ENCODE measurements at places on chromosomes 7 and 10.

GRCh38 chr10:14527134-14527844 lies 196.6 kb upstream of the FRMD4A start:
- H3K36me3 ChIP-seq: peaks cover 68% of the 10 kb centered on the region
- no peaks in the 10 kb centered on the region for H3K27me3 ChIP-seq
- peak overlapping the region; percentile 33 for H3K4me3 ChIP-seq
- DNase-seq: no peak
- peaks cover 69% of the 10 kb centered on the region for H3K4me1 ChIP-seq

DNA sequence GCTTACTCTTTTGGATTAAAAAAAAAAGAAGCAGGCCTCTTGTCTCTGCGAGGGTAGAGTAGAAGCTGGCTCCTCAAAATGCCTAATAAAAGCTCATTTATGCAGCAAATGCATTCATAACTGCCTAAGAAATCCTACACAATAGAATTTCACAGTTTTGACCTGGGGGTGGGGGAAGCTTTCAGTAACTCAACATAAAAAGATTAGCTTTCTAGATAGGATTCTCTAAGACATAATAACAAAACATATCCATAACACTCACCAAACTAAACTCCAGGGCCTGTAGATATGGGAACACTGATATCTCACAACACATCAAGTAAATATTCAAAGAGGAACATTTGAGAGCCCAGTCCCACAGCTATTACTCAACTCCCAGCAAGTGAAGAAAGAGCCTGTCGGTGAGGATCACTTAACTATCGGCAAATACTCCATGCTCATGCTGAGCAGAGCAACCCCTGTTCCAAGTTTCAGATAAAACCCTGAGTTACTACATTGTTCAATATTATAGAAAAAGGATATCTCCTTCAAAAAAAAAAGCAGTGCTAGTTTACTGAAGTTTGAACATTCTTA lies 88.1 kb downstream of the COBL start:
- no peaks in the 10 kb centered on the region for H3K36me3 ChIP-seq
- no peak overlapping the region for H3K27ac ChIP-seq
- no peaks in the 10 kb centered on the region for H3K4me1 ChIP-seq
- no peak overlapping the region for H3K4me3 ChIP-seq

DNA sequence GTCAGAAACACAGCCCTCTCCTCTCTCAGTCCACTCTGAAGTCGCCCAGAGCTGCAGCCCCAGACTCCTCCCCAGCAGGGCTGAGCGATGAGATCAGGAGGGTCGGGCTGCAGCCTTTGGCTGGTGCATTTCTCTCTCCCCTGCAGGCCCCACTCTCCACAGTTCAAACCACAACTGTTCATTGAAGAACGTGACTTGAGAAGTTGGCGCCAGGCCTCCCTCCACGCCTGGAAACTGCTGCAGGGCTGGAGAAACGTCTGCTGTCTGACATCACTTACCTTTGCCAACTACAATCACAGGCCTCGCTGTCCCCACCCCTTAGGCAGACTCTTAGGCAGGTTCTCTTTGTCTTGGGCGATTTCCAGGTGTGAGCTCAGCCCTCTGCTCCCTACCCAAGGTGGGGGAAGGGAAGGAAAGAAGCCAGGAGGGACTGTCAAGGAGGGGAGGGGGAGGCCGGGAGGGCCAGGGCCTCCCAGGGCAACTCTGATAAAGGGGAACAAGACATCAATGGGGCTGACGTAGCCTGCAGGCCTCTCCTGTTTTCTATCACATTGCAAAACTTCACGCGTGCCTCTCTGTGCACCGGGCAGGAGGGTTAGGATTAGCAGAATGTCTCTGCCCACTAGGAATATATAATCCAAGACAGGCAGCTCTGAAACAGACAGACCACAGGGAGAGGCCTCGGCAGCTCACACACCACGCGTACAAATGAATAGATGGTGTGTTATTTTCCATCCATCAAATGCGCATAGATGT lies 32.7 kb downstream of the CALML5 start:
- H3K27ac ChIP-seq: no peak overlapping the region
- no peak overlapping the region for H3K4me3 ChIP-seq
- no peak for DNase-seq

DNA sequence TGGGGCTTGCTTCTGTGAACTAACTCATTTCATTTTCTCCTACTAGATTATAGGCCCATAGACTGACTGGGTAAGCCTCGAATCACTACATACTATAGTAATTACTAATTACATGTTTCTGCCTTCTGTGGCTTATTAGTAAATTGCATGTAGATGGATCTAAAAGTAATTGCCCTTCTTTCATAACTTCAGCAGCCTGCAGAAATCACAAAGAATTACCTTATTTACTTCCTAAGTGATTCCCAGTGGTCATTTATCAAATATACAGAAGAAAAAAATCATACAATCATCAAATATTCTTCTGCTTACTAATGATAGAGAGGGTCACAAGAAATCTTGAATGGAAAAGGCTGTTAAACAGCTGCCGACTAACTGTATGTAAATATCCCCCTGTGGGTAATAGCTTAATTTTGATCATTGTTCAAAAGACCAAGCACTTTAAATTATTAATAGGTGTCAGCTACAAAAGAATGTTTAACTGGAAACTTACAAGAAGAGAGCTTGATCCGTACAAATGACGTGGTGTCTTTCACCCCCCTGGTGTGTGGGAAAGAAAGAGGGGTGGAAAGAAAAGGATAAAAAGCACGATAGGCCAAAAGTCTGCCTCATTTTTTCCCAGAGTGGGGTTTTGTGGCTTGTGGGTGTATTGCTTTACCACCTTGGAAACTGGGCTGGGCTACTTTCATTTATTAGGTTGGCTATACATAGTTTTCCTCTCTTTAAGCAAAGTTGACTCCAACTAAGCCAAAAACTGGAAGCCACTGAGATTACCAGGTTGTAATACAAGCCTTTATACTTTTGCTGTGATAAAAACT lies 361.8 kb upstream of the ZMIZ1 start:
- H3K27ac ChIP-seq: no peak overlapping the region
- no peak overlapping the region for H3K4me3 ChIP-seq
- no peak for DNase-seq
- no peaks in the 10 kb centered on the region for H3K36me3 ChIP-seq
- peaks cover 9% of the 10 kb centered on the region for H3K27me3 ChIP-seq
- no peaks in the 10 kb centered on the region for H3K4me1 ChIP-seq

- H3K27me3 ChIP-seq: peaks cover 10% of the 10 kb centered on the region
- no peak for DNase-seq
- no peak overlapping the region for H3K4me3 ChIP-seq
- no peak overlapping the region for H3K27ac ChIP-seq
- no peaks in the 10 kb centered on the region for H3K36me3 ChIP-seq
Observed at GRCh38 chr7:123784263-123784662, 35.5 kb upstream of the WASL start.

DNA sequence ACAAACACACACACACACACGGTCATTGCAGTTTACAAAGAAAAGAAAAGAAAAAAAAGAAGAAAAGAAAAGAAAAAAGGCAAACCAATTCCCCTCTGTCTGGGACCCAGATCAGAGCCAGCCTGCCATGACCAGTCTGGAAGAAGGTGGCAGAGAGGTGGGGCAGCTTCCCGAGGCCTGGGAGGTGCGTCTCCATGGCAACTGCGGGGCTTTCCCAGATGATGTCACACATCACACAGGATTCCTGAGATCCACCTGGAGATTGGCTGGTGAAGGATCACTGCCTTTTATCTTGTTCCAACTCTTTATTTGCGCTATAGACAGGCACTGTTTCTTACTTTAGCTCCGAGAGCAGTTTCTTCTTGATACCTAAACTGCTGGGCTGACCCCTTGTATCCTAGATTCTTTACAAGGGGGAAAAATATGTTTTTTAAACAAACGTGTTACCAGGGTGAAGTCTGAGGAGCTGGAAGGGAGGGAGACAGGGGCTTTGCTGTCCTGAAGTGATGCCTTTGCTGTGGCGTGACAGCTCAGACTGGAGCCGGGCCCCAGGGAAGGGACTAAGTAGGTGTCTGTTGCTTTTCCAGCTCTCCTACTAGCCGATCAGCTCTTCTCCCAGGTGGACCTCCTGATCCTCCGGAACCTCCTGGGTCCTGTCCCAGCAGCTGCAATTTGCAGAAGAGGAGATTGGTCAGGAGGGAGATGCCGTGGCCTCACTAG lies 298.5 kb downstream of the KLF6 start:
- DNase-seq: no peak
- H3K27ac ChIP-seq: no peak overlapping the region
- peaks cover 20% of the 10 kb centered on the region for H3K4me1 ChIP-seq

- H3K27ac ChIP-seq: no peak overlapping the region
- H3K27me3 ChIP-seq: no peaks in the 10 kb centered on the region
- no peaks in the 10 kb centered on the region for H3K36me3 ChIP-seq
Observed at GRCh38 chr10:113397047-113397446, 155.8 kb upstream of the HABP2 start.

- no peaks in the 10 kb centered on the region for H3K36me3 ChIP-seq
- H3K27me3 ChIP-seq: no peaks in the 10 kb centered on the region
- H3K27ac ChIP-seq: no peak overlapping the region
- no peaks in the 10 kb centered on the region for H3K4me1 ChIP-seq
- H3K4me3 ChIP-seq: no peak overlapping the region
Observed at GRCh38 chr7:142942746-142943145, 3.5 kb downstream of the LLCFC1 start.

DNA sequence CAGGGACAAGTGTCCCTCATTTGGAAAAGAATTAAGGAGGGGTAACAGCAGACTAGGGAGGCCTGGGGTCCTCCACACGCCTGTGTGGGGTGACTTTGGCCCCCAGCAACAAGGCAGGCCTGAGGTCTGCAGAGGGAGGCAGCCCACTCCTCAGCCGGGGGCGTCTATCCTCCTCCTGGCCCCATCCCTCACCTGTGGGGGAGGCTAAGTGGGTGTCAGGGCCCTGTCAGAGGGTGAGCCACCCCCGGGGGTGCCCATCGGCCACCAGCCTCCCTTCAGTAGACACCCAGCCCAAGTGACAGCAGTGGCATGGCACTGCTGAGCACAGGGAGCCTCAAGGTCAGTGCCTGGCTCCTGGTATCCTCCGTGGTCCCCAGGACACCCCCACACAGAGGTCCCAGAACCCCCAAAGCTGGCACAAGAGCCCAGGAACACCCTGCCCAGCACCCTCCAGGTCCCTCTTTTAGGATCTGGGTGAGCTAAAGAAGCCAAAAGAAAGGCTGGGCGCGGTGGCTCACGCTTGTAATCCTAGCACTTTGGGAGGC lies 693 bp upstream of the FXYD4 start:
- H3K4me1 ChIP-seq: no peaks in the 10 kb centered on the region
- no peak overlapping the region for H3K27ac ChIP-seq
- DNase-seq: no peak
- H3K27me3 ChIP-seq: no peaks in the 10 kb centered on the region
- no peaks in the 10 kb centered on the region for H3K36me3 ChIP-seq

- H3K36me3 ChIP-seq: no peaks in the 10 kb centered on the region
- H3K27me3 ChIP-seq: peaks cover 2% of the 10 kb centered on the region
- no peak overlapping the region for H3K27ac ChIP-seq
- peaks cover 3% of the 10 kb centered on the region for H3K4me1 ChIP-seq
- DNase-seq: peak; percentile 91
Observed at GRCh38 chr7:2477447-2478398, 1.5 kb upstream of the GRIFIN start.

DNA sequence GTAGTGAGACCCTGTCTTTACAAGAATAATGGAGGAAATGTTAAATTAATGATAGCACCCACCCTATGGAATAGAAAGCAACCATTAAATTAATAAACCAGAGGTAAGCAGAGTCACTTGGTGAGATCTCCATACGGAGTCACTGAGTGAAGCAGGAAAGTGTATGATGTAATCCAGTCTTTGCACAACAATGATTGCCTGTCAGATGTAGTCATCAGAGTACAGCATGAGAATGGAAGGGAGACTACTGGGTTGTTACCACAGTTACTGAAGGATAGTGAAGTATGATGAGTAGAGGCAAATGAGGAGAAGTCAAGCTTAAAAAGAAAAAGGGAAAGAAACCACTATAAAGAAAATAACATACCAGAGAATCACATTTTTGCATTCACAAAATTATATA lies 371.9 kb upstream of the SHH start:
- no peak for DNase-seq
- H3K36me3 ChIP-seq: no peaks in the 10 kb centered on the region
- no peaks in the 10 kb centered on the region for H3K27me3 ChIP-seq

- H3K36me3 ChIP-seq: no peaks in the 10 kb centered on the region
- no peak overlapping the region for H3K4me3 ChIP-seq
- no peaks in the 10 kb centered on the region for H3K4me1 ChIP-seq
- H3K27ac ChIP-seq: no peak overlapping the region
Observed at GRCh38 chr7:110856704-110857103, 234.2 kb upstream of the LRRN3 start.

DNA sequence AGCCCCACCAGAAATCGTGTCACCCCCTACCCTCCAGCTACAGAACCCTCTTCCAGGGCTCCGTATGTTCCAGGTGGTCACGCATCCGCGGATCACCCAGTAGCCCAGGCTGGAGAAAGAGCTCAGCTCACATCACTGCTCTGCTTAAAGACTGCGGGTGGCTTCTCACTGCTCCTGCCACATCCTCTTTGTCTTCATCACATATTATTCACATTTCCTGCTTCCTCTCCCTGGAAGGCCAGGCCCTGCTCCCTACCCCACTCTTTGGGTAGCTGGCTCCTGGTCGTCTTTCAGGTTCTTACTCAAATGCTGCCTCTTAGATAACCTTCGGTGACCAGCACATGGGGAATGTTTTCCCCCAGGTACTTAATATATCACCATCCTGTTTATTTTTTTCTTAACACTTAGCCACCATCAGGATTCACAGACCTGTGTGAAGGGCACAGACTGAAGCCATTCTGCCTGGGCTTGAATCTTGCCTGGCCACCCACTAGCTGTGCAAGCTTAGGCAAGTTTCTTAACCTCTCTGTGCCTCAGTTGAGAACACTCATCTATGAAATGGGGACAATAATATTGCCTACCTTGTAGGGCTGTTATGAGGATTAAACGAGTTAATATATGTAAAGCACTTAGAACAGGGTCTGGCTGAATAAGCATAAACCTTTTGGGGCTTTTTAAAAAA lies 307.8 kb downstream of the PRPF18 start:
- H3K27me3 ChIP-seq: peaks cover 53% of the 10 kb centered on the region
- H3K4me3 ChIP-seq: no peak overlapping the region
- DNase-seq: no peak
- H3K4me1 ChIP-seq: peaks cover 8% of the 10 kb centered on the region

- H3K4me1 ChIP-seq: no peaks in the 10 kb centered on the region
- H3K27me3 ChIP-seq: peaks cover 4% of the 10 kb centered on the region
- H3K36me3 ChIP-seq: no peaks in the 10 kb centered on the region
- H3K27ac ChIP-seq: no peak overlapping the region
- no peak overlapping the region for H3K4me3 ChIP-seq
Observed at GRCh38 chr10:121664671-121665070, 66.4 kb upstream of the FGFR2 start.

DNA sequence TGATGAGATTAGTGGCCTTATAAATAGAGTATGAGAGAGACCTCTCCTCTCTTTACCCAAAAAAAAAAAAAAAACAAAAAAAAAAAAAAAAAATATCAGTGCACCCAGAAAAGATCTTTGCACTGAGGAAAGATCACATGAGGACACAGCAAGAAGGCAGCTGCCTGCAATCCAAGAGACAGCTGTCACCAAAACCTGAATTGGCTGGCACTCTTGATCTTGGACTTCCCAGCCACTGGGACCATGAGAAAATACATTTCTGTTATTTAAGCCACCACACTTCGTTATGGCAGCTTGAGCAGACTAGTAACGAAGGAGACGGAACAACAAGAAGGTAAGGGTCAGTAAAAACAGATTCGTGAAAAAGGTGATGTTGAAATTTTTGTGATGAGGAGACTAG lies 47.0 kb downstream of the TMEM106B start:
- peaks cover 9% of the 10 kb centered on the region for H3K27me3 ChIP-seq
- DNase-seq: peak; percentile 61
- H3K36me3 ChIP-seq: peaks cover 4% of the 10 kb centered on the region
- H3K4me3 ChIP-seq: no peak overlapping the region
- no peak overlapping the region for H3K27ac ChIP-seq

GRCh38 chr10:12768156-12769100 lies 233.1 kb downstream of the CCDC3 start:
- no peaks in the 10 kb centered on the region for H3K4me1 ChIP-seq
- no peaks in the 10 kb centered on the region for H3K36me3 ChIP-seq
- H3K27ac ChIP-seq: no peak overlapping the region
- DNase-seq: no peak
- H3K4me3 ChIP-seq: no peak overlapping the region

Data from activated CD4-positive, alpha-beta T cell treated with anti-CD3 and anti-CD28 coated beads, Interleukin-2, amount 10 ng/mL, durations not matched to agents 24 days and 14 days (primary cell).